ENCODE measurements at places on chromosomes 5 and 9. TPM values are rescaled to one million over a fixed set of nuclear protein-coding genes. Genes with fewer than 3 reads are reported as not detected.

DNA sequence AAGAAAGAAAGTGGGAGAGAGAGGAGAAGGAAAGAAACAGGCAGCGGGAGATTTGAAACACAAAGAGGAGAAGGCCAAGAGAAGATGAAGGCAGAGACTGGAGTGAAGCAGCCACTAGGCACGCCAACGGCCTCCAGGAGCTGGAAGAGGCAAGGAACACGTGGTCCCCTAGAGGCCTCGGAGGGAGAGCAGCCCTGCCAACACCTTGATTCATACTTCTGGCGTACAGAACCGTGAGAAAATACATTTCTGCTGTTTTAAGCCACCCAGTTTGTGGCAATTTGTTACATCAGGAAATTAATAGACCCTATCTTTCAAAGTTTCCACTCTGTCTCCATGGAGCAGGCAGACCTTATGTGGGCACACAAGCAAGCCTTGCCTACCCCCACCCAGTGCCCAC is 133.4 kb downstream of the ACTL7B start:
- DNase-seq = no peak

GRCh38 chr9:7223981-7224380 is 466.2 kb downstream of the KDM4C start:
- no peak for DNase-seq

DNA sequence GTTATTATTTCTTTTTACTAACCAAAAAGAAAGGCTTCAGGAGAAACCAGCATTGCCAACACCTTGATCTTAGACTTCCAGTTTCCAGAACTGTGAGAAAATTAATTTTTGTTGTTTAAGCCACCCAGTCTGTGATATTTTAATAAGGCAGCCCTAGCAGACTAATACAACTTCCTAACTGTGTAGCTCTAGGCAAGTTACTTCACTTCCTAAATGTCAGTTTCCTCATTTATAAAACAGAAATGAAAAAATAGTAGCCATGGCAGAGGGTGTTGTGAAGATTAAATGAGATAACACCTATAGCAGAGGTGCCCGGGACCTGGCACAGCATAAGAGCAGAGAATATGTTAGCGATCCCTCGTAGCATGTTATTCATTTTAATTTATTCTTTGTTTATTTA is 66.6 kb upstream of the HAND1 start:
- no peak for DNase-seq

DNA sequence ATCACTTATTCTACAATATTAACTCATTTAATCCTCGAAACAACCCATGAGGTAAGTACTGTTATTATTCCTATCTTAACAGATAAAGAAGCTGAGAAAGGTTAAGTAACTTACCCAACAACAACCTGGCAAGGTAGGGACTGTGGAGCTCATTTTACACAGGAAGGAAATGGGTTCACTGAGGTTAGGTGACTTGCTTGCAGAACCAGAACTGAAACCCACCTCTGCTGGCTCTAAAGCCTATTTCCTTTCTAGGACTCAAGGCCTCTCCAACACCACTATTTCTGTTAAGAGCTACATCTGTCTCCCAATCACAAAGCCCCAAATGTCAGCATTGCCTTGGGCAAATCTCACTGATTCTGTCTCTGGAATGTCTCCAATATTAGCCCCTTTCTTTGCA is 38.9 kb upstream of the IFNK start:
- DNase-seq = no peak

DNA sequence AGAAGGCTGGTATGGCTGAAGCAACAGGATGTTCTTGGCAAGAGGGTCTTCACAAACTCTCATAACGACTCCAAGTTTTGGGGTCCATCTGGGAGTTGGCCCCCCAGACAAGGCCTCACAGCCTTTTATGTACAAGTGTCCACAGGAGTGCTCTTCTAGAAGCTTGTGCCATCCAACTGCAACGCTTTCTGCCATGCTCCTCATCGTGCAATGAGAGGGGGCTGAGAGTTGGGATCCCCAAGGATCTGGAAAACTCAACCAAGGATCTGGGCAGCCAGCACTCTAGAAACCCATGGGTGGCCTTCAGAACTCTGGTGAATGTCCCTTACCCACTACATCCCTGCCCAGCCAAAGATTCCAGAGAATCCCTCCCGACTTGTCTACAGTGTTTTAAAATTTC is 8.5 kb upstream of the AMBP start:
- DNase-seq = no peak

DNA sequence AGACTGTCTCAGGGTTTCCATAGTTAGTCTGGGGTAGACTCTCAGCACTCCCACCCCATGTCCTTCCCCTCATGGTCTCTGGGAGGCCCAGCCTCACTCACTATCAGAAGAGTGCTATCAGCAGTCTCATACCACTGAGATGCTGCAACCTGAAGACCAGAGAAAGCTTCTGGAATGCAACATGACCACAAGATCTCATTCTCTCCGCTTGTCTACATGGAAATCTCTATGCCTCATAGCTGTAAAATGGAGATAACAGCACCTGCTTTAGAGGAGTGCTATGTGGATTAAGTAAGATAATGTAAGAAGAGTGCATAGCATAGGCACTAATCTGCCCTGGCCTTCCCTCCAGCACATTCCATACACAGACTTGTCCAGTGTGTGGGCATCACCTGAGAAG is 47.0 kb upstream of the ZNF169 start:
- no peak for DNase-seq

- no peak for DNase-seq
Measured at GRCh38 chr9:129036923-129037766, 719 bp downstream of the MIGA2 start.

IL5 gene
- not detected for total RNA-seq

TRIM36 gene
- total RNA-seq = 0.22 TPM

CTSV gene
- 0.20 TPM for total RNA-seq
